NCI-H2171 (cell line): ENCODE measurements at places on chromosomes 1 and 21.

- DNase-seq: no peak
Observed at GRCh38 chr1:109947582-109948284, 36.8 kb upstream of the AHCYL1 start.

DNA sequence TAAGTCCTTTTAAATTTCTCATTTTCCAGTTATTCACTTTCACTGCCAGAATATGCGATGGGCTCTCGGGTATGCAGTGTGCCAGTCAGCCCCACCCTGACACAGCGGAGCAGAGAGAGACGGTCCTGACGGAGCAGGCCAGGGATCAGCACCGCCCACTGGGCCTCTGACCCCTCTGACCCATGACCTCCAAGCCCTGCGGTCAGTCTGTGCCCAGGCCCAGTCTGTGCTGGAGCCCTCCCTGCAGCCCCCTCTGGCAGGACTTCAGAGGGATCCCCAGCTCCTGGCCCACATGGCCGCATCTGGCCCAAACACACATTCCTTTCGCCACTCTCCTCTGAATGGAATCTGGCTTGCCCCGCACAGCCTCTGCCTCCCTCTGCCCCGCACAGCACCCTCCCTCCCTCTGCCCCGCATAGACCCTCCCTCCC, 43.4 kb upstream of the COL6A2 start:
- no peak for DNase-seq

- no peak for DNase-seq
Observed at GRCh38 chr21:42286416-42286815, 28.8 kb downstream of the TFF3 start.

GRCh38 chr1:211588711-211589110, 9.8 kb upstream of the SLC30A1 start:
- no peak for DNase-seq
